ENCODE measurements at places on chromosomes 16 and 17.

DNA sequence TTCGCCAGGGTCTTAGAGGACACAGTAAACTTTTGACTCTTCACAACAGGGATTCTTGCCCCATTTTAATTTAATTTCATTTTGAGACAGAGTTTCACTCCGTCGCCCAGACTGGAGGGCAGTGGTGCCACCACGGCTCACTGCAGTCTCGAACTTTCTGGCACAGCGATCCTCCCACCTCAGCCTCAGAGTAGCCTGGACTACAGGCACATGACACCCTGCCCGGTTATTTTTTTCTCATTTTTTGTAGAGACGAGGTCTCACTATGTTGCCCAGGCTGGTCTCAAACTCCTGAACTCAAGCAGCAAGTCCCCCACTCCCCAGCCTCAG lies 329 bp upstream of the NLE1 start:
- no peak for DNase-seq

- no peak for DNase-seq
Measured at GRCh38 chr17:1928976-1929375, 96.2 kb downstream of the RTN4RL1 start.

GRCh38 chr16:67945392-67945933 lies 1.5 kb upstream of the LCAT start:
- no peak for DNase-seq

GRCh38 chr17:67443931-67444595 lies 67.0 kb downstream of the PITPNC1 start:
- no peak for DNase-seq

All from CD8-positive, alpha-beta T cell (primary cell).